ENCODE measurements at places on chromosomes 1 and 21.
A peak's percentile ranks its signal among the peaks of the same experiment; 100 is the strongest.

- DNase-seq = no peak
These were observed 57.4 kb upstream of the CTPS1 start for GRCh38 chr1:40921981-40922677.

GRCh38 chr21:39347537-39347936 is 1.4 kb downstream of the HMGN1 start:
- no peak for DNase-seq

DNA sequence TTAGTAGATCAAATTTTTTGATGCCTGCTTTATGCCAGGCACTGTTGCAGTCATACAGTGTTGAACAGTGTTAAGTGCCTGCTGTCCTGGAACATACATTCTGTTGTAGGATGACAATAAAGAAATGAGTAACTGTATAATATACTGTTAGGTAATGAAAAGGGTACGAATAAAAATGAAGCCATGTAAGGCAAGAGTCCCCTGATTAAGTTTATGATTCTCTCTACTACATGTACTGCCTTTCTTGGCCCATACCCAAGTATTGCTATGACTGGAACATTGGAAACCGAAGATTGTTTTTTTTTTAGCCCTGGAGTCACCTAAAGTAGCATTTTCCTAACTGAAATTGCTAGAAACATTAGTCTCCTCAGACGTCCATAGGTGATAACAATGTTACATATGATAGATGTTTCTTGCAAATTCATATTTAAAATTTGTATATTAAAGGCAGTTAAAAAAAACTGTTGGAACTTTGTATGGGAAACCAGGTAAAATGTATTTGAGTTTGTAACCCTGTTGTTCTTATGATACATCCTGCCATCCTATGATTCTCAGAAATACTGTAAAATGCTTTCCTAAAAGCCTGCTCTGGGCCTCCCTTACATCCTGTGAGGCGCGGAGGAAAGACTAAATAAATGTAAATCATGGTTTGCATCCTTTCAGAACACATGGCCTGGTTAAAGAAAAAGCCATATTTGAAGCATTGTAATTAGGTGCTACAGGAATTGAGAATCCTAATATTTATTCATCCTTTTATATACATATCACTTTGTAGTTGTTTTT is 5.8 kb downstream of the ATP5PB start:
- no peak for DNase-seq

DNA sequence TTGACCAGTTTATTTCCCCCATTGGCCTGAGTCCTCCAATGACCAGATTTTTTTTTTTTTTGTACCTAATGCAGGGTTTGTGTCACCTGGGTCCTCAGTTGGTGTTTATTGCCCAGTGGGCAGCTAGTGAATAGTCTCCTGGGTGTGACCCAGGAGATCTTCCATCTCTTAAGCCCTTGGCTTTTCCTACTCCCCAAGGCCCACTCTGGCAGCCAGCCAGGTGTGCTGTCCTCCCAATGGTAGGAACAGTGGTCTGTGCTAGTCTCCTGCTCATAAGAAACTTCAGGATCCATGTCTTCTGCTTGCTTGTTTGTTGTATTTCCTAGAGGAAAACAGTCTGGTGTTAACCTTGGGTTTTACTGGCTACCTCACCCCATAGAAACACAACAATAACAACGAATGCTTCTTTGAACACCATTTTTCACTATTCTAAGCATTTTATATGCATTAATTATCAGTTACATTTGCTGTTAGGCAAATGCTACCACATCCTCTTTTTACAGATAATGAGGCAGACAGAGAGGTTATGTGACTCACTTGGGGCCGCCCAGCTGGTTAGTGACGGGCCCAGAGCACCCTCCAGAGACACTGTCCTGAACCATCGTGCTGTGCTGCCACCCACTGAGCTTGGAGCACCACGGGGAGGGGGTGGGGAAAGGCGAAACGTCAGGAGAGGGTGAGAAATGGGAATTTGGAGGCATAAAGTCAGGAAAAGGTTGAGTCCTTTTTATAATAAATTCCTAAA is 107.5 kb downstream of the HIVEP3 start:
- DNase-seq = no peak

DNA sequence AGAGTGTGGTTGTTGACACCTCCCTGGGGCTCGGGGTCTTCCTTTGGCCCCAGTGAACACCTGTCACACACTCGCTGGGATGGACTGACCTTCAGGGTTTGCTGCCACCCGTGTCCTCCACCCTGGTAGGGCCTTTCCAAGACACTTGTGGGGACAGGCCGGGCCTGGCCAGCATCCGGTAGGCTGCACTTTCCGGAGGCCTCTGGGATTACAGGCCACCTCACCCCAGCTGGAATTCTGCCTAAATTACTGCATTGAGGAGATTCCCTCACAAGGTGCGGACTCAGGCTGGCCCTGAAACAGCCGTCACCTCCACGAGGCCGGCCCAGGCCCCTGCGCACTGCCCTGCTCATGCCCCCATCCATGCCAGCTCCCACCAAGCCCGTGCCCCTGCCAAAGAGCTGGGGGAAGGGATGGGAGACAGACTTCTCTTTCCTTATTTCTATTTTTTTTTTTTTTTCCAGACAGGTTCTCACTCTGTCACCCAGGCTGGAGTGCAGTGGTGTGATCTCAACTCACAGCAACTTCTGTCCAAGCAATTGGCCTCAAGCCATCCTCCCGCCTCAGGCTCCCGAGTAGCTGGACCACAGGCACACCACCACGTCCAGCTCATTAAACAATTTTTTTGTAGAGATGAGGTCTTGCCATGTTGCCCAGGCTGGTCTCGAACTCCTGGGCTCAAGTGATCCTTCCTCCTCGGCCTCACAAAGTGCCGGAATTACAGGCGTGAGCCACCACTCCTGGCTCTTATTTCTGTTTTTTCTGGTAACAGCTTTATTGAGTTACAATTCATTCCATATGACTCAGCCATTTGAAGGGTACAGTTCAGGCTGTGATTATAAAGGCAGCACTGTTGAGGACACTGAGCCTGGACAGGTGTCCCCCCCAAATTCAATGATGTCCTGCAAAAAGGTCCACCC is 11.3 kb downstream of the CSTB start:
- no peak for DNase-seq

GRCh38 chr1:75785320-75785982 is 605 bp upstream of the RABGGTB start:
- no peak for DNase-seq

DNA sequence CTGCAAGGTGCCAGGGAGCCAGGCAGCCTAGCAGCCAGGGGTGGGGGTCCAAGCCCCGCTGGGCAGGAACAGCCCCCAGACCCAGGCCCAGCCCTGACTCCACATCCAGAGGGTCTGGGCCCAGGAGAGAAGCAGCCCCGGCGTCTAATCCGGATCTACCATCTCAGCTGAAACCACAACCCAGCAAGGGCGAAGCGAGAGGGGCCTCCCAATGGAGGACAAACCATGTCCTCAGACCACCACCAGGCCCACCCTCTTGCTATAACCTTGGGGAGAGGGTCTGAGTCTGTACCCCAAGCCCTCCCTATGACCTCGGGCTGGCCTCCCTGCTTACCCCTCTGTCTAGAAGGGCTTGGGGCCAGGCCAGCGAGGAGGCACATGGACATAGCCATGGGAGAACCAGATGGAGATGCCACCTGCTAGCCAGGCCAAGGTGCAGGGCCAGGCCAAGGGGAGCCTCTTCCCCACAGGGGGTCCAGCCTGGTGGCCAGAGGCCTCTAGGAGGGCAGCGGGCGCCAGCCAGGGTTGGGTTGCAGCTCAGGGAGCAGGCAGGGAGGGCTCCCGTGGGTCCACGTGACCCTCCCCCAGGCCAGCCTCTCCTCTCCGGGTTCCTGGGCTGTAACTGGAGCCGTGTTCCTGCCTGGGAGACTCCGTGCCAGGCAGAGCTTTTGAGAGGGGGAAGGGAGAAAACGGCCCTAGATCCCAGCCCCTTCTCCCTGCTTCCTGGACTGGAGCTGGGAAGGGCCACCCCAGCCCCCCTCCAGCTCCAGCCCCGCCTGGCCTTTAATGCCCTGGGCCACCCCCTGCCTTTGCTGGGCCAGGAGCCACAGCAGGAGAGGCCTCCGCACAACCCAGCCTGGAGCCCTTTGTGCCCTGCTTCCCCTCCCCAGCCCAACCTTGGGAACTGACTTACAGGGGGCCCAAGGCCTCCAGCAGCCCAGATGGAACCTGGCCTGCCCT is 2.5 kb downstream of the WNT9A start:
- DNase-seq = no peak

- no peak for DNase-seq
These were observed 1.4 kb upstream of the DENND2C start for GRCh38 chr1:114671011-114671938.

DNA sequence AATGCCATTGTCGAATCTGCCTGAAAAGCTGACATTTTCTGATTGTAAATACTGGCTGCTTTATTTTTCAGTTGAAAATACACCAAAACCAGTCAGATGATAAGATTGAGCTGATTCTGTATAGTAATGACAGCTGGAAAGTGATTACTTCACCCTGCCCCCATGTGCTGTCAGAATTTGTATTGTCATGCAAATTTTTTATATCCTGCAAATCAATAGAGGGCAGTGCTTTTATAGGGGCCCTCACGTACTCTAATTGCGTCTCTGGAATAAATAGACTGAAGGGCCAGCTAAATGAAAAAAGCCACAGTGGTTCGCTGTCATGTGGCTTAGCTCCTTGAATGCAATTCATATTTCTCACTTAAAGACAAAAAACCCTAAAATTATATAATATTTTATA is 208.6 kb downstream of the LHX8 start:
- no peak for DNase-seq

- no peak for DNase-seq
These were observed 39.8 kb upstream of the KIAA0040 start for GRCh38 chr1:175232335-175232734.

- DNase-seq = no peak
These were observed 7.7 kb downstream of the POU3F1 start for GRCh38 chr1:38038861-38039260.

- DNase-seq = no peak
These were observed 30.0 kb downstream of the DNASE2B start for GRCh38 chr1:84428235-84428634.

GRCh38 chr1:218324226-218324580 is 20.9 kb upstream of the TGFB2 start:
- DNase-seq = no peak

- peak; percentile 66 for DNase-seq
These were observed 1.4 kb upstream of the KLHL21 start for GRCh38 chr1:6603915-6604558.

GRCh38 chr1:169584483-169585144 is 1.7 kb downstream of the F5 start:
- no peak for DNase-seq

GRCh38 chr1:59071876-59072582 is 224.9 kb upstream of the FGGY start:
- DNase-seq = no peak

DNA sequence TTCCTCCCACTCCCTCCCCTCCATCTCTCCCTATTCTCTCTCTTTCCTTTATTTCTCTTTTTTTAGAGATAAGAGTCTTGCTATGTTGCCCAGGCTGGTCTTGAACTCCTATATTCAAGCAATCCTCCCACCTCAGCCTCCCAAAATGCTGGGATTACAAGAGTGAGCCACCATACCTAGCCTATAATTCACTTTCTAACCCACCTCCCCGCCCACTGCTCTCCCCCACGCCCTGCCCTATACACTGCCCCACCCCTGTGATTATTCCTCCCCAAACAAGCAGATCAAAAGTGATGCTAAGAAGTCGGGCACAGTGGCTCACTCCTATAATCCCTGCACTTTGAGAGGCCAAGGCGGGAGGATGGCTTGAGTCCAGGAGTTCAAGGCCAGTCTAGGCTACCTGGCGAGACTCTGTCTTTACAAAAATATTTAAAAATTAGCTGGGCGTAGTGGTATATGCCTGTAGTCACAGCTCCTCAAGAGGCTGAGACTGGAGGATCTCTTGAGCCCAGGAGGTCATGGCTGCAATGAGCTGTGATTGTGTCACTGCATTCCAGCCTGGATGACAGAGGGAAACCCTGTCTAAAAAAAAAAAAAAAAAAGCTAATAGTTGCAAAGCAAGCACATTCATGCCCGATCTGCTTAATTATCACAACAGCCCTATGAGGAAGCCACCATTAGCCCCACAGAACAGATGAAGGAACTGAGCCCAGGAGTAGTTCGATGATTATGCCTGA is 12.8 kb upstream of the E2F2 start:
- DNase-seq = no peak

GRCh38 chr1:183404476-183404875 is 13.7 kb downstream of the NMNAT2 start:
- no peak for DNase-seq

- DNase-seq = no peak
These were observed 40.2 kb upstream of the NHLH2 start for GRCh38 chr1:115880981-115881672.

Measured in fibroblast of the conjunctiva (primary cell).